ENCODE measurements at places on chromosomes 3 and 15.

DNA sequence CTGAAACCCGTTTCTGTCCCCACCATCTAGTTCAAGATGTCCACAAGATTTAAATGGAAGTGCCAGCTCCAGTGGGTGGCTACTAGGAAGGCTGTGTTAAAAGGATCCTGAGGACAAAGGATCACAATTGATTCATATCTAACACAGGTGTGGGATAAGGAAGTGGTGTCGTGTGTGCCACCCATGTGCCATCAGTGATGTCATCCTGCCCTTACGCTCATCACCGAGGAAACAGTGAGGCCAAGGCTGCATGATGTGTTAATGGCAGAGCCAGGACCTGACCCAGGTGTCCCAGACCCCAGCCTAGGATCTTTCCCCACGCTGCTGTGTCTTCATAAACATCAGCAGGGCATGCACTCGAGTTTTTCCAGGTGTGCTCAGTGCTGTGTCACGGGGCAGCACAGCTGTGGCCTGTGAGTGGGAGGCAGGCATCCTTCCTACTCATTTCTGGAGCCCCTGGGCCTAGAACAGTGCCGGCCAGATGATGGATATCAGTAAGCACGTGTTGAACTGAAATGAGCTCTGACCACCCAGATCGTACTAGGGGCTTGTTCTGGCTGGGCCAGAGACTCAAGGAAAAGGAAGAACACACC lies 10.6 kb upstream of the TGM5 start:
- no peak for DNase-seq

DNA sequence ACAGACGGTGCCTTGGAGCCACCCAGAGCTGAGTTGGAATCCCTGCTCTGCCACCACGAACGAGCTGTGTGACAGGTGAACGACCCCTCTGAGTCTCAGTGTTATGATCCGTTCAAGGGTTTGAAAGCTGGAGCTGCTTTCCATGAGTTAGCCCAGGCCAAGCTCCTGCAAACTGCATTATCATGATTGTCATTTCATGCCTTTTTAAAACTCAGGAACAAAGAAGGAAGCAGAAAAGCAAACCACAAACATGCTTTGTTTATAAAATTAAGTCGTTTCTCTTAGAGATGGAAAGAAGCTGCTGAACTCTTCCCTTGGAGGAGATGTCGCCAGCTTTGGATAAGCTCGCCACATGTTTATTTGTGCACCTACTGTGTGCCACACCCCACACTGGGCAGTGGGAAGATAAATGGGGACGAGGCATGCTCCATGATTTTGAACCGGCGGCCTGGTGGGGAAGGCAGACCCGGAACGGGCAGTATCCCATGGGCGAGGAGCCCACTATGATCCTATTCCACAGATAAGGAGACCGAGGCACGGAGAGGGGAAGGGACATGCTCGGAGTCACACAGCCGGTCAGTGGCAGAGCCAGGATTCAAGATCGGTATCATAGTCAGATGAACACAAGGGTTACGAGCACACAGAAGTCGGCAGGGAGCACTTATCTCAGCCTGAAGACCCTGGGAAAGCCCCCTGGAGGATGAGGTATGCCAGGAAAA lies 15.9 kb downstream of the HRH1 start:
- DNase-seq, result no peak

- DNase-seq, result no peak
Observed at GRCh38 chr3:17740721-17741141, 1.7 kb downstream of the TBC1D5 start.

- no peak for DNase-seq
Observed at GRCh38 chr3:151859905-151860304, 13.5 kb upstream of the SUCNR1 start.

DNA sequence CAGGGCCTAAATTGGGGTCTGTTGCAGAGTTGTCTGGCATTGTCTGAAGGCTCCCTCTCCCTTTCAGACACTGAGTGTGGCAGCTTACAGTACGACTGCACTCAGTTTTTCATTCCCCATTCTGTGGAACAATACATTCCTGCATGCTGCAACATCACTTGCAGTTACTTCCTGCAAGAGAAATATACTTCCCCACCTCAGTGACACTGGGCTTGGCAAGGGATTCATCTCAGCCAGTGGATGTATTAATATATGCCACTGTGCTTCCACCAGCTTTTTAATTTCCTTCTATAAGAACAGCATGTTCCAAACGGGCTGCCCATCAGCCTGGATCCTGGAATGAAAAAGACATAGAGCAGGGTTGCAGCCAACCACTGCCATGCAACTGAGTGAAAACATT lies 23.1 kb downstream of the B3GALNT1 start:
- DNase-seq, result no peak

GRCh38 chr3:11195721-11196332 lies 41.5 kb downstream of the HRH1 start:
- DNase-seq, result no peak

- DNase-seq, result no peak
Observed at GRCh38 chr3:127915115-127915936, at the start of gene KBTBD12. Gene KBTBD12, plus strand, starts transcription at chr3:127915232. Its CDS starts 7,830 bp downstream, at chr3:127923062.

GRCh38 chr3:95508124-95508523 lies 1306.3 kb upstream of the EPHA6 start:
- no peak for DNase-seq

DNA sequence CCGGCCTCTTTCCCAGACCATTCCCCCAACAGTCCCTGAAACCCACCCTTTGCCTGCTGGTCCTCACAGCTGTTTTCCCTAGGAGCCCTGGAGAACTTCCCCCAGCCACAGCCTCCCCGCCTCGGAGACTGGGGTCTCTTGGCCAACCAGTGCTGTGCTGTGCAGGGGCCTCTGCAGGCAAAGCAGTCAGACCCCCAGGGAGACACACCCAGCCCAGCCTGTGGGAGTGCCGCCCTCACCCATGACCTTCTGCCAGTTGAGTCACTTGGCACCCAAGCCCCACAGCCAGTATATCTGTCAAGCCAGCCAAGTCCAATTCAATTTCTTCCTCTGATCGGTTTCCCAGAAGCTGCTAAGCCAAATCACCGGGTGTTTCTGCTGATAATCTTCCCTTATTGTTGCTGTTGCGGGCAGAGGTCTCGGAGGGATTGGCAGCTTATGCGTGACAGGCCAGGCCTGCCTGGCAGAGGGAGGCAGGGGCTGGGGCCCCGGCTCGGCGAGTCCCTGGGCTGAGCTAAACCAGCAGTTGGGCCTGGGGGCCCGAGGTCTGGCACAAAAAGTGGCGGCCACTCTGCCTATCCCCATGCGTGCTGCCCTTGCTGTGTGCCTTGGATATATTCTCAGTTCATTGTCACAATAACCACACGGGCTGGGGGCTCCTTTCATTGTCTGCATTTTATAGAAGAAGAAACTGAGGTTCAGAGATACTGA lies 65.6 kb upstream of the SLC6A1 start:
- DNase-seq, result no peak

DNA sequence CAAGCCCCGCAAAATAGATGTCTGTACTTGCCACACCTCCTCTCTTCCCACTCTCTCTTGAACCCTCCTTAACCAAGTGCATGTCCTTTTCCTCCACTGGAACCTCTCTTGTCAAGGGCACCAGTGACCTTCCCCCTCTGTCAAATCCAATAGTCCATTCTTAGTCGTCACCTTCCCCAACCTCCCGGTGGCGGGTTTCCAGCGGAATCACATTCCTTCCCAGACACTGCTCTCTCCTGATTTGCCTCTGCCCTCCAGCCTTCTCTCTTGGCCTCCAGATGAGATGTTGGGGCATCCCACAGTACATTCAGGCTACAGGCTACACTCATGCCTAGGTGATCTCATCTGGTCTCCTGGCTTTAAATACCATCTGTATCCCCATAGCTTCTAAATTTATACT lies 31.1 kb downstream of the SCN5A start:
- no peak for DNase-seq

GRCh38 chr3:113166719-113167492 lies 44.5 kb upstream of the BOC start:
- DNase-seq, result no peak

- DNase-seq, result no peak
Observed at GRCh38 chr3:103082501-103082900, 647.7 kb downstream of the ZPLD1 start.

Data from CD4-positive, alpha-beta T cell treated with Interleukin-12 subunit alpha and Interleukin-12 subunit beta, for 1 hour (primary cell).